ENCODE measurements at places on chromosomes 5 and 9. TPM values are rescaled to one million over a fixed set of nuclear protein-coding genes. Genes with fewer than 3 reads are reported as not detected.
A peak's percentile ranks its signal among the peaks of the same experiment; 100 is the strongest.

DOLPP1 gene
- total RNA-seq = 10.4 TPM

ORM2 gene
- total RNA-seq = not detected

DNA sequence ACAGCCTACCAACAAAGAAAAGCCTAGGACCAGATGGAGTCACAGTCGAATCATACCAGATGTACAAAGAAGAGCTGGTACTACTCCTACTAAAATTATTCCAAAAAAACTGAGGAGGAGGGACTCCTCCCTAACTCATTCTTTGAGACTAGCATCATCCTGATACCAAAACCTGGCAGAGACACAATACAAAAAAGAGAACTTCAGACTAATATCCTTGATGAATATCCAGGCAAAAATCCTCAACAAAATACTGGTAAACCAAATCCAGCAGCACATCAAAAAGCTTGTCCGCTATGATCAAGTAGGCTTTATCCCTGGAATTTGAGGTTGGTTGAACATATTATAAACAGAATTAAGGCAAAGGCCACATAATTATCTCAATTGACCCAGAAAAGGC lies 900.4 kb upstream of the ARRDC3 start:
- no peak for DNase-seq

GRCh38 chr5:38607930-38608564 lies 51.6 kb upstream of the LIFR start:
- no peak for DNase-seq

DNA sequence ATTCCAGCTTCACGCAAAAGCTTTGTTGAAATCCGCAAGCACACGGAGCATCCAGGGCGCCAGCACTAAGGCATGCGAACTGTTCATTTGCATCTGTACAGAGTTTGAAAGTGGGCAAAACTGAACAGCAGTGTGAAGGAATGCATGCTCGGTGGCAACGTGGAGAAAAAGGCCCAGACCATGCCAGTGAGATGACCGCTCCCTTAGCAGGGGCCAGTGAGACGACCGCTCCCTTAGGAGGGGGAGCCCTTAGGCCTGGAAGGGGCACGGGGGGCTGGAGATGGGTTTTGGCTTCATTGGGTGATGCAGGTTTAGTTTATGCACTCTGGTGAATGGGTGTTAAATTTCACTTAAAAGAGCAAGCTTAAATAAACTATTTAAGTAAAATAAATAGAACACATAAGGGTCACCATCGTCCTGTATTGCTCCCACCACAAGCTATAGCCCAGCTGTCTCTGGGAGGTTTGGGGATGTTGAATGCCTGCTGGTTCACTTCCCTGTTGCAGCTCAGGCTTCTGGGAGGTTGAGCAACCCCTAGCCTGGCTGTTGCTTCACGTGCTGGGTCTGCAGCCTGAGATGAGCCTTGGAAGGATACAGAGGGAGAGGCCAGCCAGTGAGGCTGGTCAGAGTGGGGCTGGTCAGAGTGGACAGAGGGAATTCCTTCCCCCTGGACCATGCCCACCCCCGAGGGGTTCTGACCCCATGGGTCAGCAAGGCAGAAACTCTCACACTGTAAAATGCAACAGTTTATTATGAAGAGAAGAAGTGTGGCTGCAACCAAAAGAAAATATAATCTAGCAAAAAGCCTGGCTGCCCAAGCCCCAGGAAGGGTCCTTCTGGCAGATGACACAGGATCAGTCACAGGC lies 4.6 kb upstream of the FCN1 start:
- DNase-seq = peak; percentile 81

GRCh38 chr9:114177423-114178064 lies 22.2 kb downstream of the COL27A1 start:
- no peak for DNase-seq

- no peak for DNase-seq
Measured at GRCh38 chr9:125477089-125477544, 215.5 kb downstream of the GAPVD1 start.

DNA sequence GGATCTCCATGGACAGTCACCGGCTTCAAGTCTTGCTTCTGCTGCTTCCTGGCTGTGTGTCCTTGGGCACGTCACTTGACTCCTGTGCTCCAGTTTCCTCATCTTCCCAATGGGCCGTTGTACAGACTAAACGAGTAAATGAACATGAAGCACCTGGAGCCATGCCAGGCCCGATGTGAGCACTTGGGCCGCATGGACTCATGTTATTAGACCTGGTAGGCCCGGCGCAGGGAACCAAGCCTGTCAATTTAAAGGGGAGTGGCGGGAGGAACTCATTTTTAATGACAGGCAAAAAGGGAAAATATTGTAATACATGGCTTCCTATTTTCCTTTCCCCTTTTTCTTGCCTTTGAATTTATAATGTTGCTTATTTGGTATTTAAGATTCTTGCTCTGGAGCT lies 47.5 kb downstream of the TENT4A start:
- DNase-seq = no peak

DNA sequence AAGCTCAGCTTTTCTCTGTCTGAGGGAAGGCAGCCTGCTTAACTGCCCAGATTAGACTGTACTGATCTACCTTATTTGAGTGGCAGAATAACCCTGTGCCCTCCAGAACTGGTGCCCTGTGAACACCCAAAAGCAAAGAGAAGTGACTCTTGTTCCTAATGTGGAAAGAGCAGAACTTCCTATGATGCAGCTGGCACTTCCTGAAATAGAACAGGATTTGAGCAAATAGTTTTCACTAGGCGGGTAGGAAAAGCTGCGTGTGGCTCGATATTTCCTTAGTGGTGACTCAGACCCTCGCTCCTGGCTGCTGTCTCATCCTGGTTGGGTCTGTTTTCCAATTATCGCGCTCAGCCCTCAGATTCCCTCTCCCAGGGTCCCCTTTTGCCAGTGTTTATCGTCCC lies 89.9 kb downstream of the SH3TC2 start:
- no peak for DNase-seq

GRCh38 chr9:95311961-95312360 lies 5.5 kb downstream of the FANCC start:
- DNase-seq = no peak

GRCh38 chr9:85182383-85182782 lies 512.9 kb downstream of the NTRK2 start:
- no peak for DNase-seq

GRCh38 chr5:120507800-120508463 lies 43.8 kb downstream of the PRR16 start:
- no peak for DNase-seq

DNA sequence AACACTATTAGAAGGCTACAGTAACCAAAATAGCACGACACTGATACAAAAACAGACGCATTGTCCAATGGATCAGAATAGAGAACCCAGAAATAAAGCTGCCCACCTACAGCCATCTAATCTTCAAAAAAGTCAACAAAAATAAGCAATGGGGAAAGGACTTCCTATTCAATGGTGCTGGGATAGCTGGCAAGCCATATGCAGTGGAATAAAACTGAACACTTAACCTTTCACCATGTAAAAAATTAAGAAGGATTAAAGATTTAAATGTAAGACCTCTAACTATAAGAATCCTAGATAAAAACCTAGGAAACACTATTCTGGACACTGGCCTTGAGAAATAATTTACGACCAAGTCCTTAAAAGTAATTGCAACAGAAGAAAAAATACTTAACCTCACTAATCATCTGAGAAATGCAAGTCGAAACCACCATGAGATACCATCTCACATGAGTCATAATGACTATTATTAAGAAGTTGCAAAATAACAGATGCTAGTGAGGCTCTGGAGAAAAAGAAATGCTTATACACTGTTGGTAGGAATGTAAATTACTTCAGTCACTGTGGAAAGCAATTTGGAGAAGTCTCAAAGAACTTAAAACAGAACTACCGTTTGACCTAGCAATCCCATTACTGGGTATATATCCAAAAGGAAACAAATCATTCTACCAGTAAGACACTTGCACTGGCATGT lies 203.3 kb upstream of the CDH9 start:
- DNase-seq = no peak

- no peak for DNase-seq
Measured at GRCh38 chr9:98356326-98356725, 100.9 kb upstream of the TBC1D2 start.

- peak; percentile 64 for DNase-seq
Measured at GRCh38 chr9:129275626-129276247, 97.7 kb upstream of the IER5L start.

GRCh38 chr9:90086101-90086511 lies 481.3 kb downstream of the GADD45G start:
- DNase-seq = no peak

DNA sequence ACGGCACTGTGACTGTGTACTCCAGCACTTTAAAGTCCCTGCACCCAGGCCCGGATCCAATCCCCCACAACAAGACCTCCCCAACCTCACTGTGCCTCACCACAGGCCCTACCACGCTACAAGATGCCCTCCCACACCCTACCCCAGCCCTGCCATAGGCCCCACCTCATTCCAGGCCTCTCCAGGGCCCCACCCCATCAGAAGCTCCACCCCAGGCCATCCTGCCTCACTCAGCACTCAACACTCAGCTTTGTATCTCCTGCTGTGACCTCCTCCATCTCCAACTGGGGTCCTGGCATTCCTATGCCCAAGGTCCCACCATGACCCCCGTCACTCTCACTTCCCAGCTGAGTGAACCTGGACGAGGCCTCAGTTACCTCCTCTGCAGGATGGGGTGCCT lies 38.8 kb downstream of the BARX1 start:
- DNase-seq = no peak

DNA sequence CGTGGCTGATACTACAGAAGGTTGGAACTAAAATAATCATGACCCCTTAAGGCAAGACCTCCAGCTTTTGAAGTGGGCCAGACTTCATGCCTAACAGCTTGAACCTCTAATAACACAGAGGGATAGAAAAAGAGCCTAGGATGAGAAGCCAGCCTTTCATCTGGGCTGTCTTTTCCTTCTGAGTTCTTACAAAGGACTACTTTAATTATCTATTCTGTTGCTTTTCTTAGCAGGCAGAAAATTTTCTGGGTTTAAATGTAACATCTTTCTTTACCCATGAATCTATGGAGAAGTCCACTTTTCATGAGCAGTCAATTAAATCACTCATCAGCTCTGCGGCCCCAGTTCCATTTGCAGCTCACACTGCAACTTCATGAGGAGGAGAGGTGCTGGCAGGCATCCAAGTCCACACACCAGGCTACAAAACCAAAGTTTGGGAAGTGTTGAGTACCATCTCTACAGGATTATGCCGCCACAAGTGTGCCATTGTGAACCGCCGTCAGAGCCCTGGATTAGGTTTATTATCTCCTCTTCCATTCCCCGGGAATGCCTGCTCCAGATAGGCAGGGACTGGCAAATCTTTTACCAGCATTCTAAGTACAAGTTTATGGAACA lies 192.0 kb downstream of the TLE4 start:
- DNase-seq = no peak

Data from mesenteric fat pad (tissue), 1 donor.